ENCODE measurements at places on chromosomes 2 and 18. TPM values are rescaled to one million over a fixed set of nuclear protein-coding genes. Genes with fewer than 3 reads are reported as not detected.

GRCh38 chr2:9951272-9951521 lies 296 bp upstream of the GRHL1 start:
- H3K27ac ChIP-seq, result no peak overlapping the region
- H3K4me3 ChIP-seq, result peak overlapping the region; percentile 74
- no peaks in the 10 kb centered on the region for H3K36me3 ChIP-seq
- DNase-seq, result no peak

DNA sequence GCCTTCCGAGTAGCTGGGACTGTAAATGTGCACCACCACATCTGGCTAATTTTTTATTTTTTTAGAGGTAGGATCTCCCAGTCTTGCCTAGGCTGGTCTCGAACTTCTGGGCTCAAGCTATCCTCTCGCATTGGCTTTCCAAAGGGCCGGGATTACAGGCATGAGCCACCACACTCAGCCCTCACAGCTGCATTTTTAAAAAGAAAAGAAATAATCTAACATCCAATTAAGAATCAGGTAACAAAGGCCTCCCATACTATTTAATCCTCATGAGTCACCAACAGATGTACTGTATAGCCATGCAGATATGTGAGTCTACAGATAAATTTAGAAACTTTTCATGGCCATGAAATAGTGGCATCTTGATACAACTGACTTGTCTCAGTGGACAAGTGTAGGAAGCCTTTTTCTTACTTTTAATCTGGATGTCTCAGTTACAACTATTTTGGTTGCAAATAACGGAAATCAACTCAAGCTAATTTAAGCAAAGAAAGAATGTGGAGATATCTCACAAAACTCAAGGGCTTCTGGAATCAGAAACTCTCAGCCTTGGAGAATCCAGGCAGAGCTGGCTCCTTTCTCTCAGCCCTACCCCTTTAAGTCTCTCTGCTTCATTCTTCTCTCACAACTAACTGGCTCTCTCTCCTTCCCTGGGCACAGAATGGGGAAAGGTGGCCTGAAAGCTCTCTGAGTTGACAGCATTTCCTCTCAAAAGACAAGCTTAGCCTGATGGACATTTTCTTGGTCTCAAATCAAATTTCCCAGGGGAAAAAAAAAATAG lies 12.8 kb upstream of the PPM1B start:
- no peak overlapping the region for H3K4me3 ChIP-seq
- no peaks in the 10 kb centered on the region for H3K27me3 ChIP-seq
- DNase-seq, result no peak

DNA sequence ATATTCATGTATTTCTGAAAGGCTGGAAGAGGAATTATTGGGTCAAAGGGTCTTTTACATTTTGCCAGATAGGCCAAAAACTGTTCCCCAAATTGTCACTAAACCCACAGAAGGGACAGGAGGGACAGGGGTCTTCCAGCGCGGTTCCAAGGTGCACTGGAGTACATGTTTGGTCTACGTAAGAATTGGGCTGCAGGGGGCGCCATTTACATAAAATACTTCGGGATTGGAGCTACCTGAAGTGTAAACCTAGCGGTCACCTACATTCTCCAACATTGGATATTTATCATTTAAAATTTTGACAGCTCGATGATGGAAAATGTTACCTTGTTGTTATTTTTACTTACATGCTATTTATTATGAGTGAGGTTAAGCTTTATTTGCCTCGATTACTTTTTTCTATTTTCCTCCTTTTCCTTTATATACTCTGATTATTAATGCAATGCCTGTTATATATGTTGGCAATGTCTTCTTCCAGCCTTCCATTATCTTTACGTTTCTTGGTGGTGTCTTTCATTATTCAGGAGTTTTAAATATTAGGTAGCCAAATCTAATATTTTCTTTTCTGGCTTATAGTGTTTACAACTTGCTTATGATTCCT lies 43.0 kb upstream of the RAB6C start:
- H3K4me1 ChIP-seq, result no peaks in the 10 kb centered on the region
- no peak overlapping the region for H3K4me3 ChIP-seq
- H3K36me3 ChIP-seq, result no peaks in the 10 kb centered on the region
- H3K27me3 ChIP-seq, result peaks cover 36% of the 10 kb centered on the region
- no peak for DNase-seq

GRCh38 chr2:144325086-144325485 lies 194.8 kb downstream of the ZEB2 start:
- H3K27ac ChIP-seq, result no peak overlapping the region
- H3K4me1 ChIP-seq, result peaks cover 45% of the 10 kb centered on the region
- DNase-seq, result no peak
- H3K36me3 ChIP-seq, result no peaks in the 10 kb centered on the region

- no peak for DNase-seq
- H3K27me3 ChIP-seq, result peaks cover 13% of the 10 kb centered on the region
These were observed 41.6 kb downstream of the FER1L5 start for GRCh38 chr2:96683972-96684820.

ZBTB14 gene
- total RNA-seq, result 7.3 TPM

SERPINB3 gene
- 0.28 TPM for total RNA-seq

IL36A gene
- total RNA-seq, result not detected
